ENCODE measurements at places on chromosomes 11 and 22.

DNA sequence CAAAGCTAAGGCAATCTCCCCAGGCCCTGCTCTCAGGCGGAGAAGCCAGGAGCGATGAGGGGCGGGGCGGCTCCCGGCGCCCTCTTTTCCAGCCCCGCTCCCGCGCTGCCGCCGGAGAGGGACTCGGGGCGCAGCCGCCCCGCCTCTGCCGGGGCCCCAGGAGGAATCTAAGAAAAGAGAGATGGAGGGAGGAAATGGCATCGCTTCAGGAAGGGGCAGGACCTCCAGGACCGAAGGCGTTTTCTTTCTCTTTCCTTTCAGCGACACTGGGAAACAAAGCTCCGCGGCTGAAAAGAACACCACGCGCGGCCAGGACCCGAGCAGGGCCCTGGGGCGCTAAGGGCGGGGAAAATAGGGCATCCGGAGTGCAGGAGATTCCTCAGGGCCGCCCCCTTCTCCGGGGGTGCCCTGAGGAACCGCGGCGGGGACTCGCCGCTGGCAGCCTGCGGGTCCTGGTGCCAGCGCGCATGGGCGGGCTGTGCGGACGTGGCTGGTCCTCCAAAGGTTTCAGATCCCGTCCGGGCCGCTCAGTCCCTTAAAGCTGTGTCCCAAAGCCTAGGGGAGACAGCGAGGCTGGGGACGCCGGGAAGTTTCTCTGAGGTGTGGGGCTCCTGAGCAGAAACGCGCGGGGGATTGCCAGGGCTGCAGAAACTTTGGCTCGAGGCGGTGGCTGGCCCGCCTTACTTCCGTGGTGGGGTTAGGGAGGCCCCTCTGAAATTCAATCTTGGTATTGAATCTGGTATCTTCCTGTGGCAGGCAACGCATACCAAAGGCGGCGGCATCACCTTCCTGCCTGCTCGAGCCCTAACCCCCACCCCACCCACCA, 2.8 kb upstream of the BSX start:
- no peak for DNase-seq

GRCh38 chr22:24102366-24103200, 78.7 kb upstream of the SUSD2 start:
- DNase-seq = no peak

DNA sequence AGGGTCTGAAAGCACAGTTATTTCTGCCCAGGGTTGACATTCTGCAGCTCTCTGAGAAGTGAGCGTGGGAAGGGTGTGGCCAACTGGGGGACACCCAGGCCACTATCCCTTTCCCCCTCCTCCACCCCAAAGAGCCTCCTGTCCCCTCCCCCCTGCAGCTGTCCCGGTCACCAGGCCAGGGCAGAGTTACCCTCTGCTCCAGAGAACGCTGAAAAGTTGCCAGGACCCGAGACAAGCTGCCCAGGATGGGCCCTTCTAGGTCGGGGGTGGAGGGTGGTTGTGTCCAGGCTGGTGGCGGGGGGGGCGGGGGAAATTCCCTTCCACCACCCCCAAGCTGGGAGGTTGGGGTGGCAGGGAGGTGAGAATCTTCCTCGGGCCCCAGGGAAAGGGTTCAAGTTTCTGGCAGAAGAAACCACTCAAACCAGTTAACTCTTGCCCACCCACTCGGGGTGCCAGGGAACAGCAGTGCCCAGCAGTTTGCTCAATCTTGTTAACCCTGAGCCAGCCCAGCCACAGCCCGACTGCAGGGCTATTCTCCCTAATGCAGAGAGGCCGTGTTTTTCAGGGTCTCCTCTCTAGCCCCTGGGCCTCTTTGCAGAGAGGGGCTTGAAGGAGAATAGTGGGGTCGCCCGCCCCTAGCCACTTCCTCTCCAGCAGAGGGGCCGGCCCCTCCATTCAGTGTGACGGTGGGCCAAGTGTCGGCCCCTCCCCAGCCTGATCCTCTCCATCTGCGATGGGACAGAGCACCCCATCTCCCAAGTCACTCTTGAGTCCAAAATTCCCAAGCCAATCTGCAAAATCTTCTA, 697 bp downstream of the LGALS1 start:
- DNase-seq = no peak

DNA sequence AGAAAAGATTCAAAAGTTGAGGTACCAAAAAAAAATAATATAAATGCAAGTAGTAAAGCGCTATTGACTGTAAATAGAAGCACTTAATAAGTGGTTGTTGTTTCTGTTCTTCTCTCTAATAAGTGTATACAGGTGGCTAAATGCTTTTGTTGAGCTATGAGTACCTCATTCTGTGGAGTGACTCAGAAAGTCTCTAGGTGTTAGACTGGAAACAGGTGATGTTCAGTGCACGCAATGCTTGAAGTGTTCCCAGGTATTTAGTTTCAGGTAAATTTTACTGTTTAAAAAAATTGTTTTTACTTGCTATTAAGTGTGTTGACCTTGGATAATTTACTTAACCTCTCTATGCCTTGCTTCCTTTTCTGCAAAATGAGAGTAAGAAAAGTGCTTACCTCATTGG, 24.2 kb downstream of the POU2AF3 start:
- DNase-seq = no peak

DNA sequence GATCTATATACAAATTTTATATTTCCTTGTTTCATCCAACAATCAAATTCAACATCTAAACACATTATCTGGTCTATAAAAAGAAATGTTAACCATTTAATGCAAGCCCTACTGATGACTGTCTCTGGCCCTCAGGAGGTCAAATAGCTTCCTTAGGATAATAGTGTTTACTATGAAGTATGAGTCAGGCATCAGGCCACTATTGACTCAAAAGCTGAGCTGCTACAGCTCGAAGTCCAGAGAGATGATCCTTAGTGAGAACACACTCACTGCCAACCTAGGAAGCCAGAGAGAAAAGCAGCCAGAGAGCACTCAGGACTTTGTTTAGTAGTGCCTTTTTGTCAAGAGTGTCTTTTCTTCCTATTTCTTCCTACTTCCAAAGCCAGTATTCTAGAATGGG, 171.8 kb downstream of the SOX6 start:
- DNase-seq = peak; percentile 88

DNA sequence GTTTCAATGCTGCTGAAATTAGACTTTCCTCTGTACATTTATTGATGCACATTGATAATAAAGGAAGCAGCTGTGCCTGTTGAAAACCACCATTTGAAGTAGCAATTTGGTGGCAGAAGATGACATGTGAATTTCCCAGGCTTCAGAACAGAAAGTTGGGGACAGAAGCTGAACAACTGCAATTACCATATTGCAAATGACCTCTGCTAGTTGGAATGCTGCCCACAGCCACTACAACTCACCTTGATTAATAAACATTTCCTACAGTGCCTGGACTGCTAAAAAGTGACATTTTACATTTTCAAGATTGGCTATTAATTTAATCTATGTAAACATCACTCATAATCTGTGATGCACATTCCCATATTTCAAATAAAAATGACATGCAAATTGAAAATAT, 208.6 kb downstream of the LUZP2 start:
- DNase-seq = no peak

DNA sequence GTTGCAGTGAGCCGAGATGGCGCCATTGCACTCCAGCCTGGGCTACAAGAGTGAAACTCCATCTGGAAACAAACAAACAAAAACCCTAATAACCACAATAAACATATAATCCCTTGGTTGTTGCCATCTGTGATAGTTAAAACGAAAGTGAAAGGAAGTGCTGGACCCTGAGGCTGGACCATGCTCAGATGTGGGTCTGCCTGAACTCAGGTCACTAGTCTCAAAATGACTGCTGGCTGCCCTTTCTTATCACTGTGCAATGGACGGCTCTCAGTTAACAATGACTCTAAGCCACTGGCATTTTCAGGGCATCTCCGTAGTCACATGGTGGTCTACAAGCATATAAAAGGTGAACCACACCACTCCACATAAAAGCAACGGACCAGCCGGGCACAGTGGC, 48.2 kb upstream of the FTH1 start:
- DNase-seq = no peak

DNA sequence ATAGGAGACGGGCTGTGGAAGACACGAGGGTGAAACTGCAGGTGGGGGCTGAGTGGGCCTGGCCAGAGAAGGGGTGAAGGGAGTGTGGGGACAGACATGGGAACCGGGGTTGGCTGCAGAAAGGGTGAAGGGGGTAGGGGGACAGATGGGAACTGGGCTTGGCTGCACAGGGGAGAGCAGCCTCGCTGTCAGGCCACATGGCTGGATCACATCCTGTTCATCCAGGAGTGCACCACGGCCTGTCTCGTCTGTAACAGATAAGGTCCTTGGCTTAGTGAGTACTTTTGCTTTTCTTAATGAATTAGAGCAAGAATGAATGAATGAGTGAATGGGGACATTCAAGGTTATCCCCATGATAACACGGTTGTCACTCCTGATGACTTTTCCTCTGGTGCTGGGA, 13.5 kb downstream of the FBLN1 start:
- peak; percentile 37 for DNase-seq

GRCh38 chr11:27427183-27427980, 45.2 kb downstream of the LGR4 start:
- DNase-seq = no peak

- DNase-seq = no peak
These were observed 43.9 kb downstream of the C11orf91 start for GRCh38 chr11:33656768-33657167.

GRCh38 chr22:47963660-47964059, 1201.2 kb downstream of the TBC1D22A start:
- DNase-seq = no peak

DNA sequence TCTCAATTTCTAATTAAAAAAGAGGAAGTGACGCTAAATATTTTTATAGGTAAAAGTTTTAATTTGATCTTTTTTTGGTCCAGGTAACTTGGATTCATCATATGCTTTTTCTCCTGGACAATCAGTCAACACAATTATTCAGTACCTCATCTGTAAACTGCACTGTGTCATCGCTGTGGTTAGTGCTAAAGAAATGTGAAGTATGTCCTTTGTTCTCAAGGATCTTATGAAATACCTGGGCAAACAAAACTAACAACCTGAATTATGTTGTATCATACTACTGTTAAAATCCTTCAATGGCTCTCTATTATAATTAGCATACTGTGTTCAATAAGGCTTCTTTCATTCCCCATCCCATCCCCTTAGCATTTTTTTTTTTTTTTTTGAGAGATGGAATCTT, 19.9 kb upstream of the SCN3B start:
- DNase-seq = no peak

DNA sequence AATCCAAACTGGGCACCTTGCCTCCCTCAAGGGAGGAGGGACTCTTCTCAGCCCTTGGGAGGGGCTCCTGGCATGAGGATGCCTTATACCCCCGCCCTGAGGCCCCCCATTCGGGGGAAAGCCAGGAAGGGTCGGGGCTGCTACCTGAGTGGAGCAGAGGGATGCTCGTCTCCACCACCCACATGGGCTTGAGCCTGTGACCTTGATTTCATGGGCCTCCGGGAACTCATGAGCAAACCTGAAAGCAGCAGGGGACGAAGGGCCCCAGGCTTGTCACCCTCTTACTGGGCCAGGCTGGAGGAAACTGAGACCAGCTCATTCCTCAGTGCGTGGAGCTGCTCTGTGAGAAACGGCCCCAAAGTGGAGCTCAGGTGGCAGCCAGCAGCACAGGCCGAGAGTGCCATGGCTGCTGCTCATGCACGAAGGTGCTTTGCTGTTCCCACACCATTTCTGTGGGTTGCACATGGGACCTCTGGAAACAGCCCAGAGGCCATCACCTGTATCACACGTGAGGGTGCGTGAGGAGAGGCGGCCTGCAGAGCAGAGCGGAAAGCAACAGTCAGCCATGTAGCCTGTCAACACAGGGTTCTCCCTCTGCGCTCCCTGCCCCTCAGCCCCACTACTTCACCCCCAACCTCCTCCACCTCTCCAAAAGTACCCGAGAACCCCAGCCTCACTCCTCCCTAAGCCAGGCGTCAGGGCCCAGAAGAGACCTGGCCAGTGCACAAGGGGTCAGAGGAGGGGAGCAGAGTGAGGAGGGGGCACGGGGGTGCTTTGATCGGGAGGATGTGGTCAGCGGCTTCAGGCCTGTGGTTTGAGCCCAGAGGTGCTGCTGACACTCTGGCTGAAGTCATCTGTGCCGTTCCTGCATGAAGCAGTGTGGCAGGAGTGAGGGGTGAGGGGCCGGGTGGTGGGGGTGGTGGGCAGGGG, 14.1 kb upstream of the IL2RB start:
- no peak for DNase-seq

All from brain microvascular endothelial cell (primary cell).